ENCODE measurements at places on chromosomes 11 and 22.

- no peaks in the 10 kb centered on the region for H3K27me3 ChIP-seq
- DNase-seq = no peak
- H3K36me3 ChIP-seq = peaks cover 68% of the 10 kb centered on the region
- no peak overlapping the region for H3K27ac ChIP-seq
- no peaks in the 10 kb centered on the region for H3K4me1 ChIP-seq
- no peak overlapping the region for H3K4me3 ChIP-seq
Measured at GRCh38 chr22:29674121-29674520, 45.7 kb upstream of the CABP7 start.

- H3K4me3 ChIP-seq = no peak overlapping the region
- DNase-seq = no peak
- no peak overlapping the region for H3K27ac ChIP-seq
- no peaks in the 10 kb centered on the region for H3K4me1 ChIP-seq
- no peaks in the 10 kb centered on the region for H3K27me3 ChIP-seq
Measured at GRCh38 chr11:14179116-14179820, 179.7 kb downstream of the RRAS2 start.

DNA sequence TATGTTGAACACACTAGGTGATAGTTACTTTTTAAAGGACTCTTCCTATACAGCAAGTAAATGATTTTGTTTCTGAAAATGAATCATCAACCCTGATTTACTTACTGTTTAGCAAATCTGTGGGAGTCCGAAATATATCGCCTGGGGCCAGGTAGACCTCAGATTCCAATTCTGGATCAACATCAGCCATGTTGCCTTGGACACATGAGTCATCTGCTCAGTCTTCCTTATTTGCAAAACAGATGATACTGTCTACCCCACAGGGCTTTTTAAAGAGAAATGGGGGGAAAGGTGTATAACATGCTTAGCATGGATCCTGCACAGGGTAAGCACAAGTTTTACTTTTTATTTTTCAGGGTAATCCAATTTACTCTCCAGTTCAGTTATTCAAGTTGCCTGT lies 324.2 kb downstream of the TENM4 start:
- H3K4me1 ChIP-seq = no peaks in the 10 kb centered on the region
- no peaks in the 10 kb centered on the region for H3K36me3 ChIP-seq
- H3K4me3 ChIP-seq = no peak overlapping the region
- no peak overlapping the region for H3K27ac ChIP-seq

GRCh38 chr11:64472593-64473455 lies 113.9 kb downstream of the RPS6KA4 start:
- no peak for DNase-seq
- no peak overlapping the region for H3K27ac ChIP-seq
- H3K4me3 ChIP-seq = no peak overlapping the region
- H3K27me3 ChIP-seq = no peaks in the 10 kb centered on the region
- H3K4me1 ChIP-seq = peaks cover 14% of the 10 kb centered on the region

GRCh38 chr11:2558861-2559526 lies 114.2 kb downstream of the KCNQ1 start:
- no peaks in the 10 kb centered on the region for H3K27me3 ChIP-seq
- DNase-seq = no peak
- no peak overlapping the region for H3K27ac ChIP-seq
- no peaks in the 10 kb centered on the region for H3K4me1 ChIP-seq
- no peaks in the 10 kb centered on the region for H3K36me3 ChIP-seq
- H3K4me3 ChIP-seq = no peak overlapping the region

DNA sequence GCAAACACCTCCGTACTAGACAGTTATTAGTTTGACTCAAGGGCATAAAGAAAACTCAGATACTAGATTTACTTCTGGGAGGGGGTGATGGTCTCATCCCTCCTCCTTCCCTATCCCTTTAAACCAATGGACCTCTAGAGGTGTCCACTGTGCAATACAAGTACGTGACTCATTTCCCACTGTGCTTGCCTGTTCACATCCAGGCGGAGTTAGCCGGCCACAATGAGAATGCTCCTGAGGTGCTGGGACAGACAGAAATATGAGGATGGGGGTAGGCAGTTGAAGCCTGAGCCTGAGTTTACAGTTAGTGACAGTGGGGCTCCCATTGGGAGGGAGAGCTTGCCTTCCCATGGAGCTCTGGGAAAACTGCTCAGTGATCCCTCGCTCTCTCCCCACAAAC lies 8.4 kb upstream of the PMM1 start:
- H3K27me3 ChIP-seq = no peaks in the 10 kb centered on the region
- no peak for DNase-seq
- H3K27ac ChIP-seq = no peak overlapping the region
- H3K36me3 ChIP-seq = peaks cover 23% of the 10 kb centered on the region
- no peaks in the 10 kb centered on the region for H3K4me1 ChIP-seq

DNA sequence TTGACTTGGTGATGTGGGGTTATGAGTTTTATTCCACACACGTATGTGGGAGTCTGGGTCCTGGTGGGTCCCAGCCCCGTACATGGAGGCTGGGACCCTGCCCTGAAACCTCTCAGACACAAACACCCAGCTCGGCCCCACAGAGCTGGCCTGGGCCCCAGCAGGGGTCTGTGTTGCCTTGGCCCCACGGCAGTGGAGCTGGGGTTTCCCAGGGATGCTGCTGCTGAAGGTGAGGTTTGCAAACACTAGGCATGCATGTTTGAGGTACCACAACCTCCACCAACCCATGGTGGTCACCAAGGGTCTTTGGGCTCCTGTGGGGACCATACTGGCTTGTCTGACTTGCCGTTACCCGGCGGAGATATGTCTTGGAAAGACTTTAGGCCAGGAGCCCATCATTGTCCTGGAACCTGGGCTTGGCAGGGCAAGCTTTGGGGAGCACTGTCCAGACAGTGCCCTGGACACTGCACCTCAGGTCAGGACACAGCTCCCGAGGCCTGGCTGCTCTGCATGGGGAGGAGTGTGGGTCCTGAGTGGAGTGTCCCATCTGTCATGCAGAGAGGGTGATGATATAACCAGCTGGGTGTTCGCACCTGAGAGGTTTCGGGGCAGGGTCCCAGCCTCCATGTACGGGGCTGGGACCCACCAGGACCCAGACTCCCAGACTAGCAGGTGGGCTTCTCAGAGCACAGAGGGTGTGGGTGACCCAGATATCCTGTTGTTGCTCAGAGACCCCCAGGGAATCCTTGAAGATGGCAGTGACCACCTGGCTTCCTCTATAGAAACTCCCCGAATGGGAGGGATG lies 63.3 kb downstream of the KCNQ1 start:
- no peaks in the 10 kb centered on the region for H3K36me3 ChIP-seq
- H3K4me1 ChIP-seq = no peaks in the 10 kb centered on the region
- H3K27ac ChIP-seq = no peak overlapping the region
- H3K27me3 ChIP-seq = no peaks in the 10 kb centered on the region
- H3K4me3 ChIP-seq = no peak overlapping the region

GRCh38 chr11:130787973-130788570 lies 128.2 kb downstream of the SNX19 start:
- H3K4me3 ChIP-seq = no peak overlapping the region
- H3K27ac ChIP-seq = no peak overlapping the region
- DNase-seq = no peak
- no peaks in the 10 kb centered on the region for H3K36me3 ChIP-seq
- no peaks in the 10 kb centered on the region for H3K27me3 ChIP-seq

DNA sequence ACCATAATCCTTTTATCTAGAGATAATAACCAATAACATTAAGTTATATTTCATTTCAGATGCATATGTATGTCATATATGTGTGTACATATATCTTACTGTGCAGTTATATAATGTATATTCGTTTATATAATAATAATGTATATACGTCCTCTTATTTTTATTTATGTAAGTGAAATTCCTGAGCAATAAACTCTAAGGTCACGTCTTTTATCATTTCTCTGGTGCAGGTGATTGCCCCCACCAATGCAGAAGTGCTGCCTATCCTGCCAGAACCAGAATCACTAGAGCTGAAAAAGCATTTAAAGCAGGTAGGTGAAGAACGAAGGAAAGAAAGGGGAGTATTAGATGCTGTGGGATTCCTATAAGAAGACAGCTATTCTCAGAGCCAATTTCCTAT lies 8.8 kb downstream of the MADD start:
- peaks cover 81% of the 10 kb centered on the region for H3K36me3 ChIP-seq
- no peak overlapping the region for H3K4me3 ChIP-seq
- no peaks in the 10 kb centered on the region for H3K27me3 ChIP-seq
- H3K27ac ChIP-seq = no peak overlapping the region

DNA sequence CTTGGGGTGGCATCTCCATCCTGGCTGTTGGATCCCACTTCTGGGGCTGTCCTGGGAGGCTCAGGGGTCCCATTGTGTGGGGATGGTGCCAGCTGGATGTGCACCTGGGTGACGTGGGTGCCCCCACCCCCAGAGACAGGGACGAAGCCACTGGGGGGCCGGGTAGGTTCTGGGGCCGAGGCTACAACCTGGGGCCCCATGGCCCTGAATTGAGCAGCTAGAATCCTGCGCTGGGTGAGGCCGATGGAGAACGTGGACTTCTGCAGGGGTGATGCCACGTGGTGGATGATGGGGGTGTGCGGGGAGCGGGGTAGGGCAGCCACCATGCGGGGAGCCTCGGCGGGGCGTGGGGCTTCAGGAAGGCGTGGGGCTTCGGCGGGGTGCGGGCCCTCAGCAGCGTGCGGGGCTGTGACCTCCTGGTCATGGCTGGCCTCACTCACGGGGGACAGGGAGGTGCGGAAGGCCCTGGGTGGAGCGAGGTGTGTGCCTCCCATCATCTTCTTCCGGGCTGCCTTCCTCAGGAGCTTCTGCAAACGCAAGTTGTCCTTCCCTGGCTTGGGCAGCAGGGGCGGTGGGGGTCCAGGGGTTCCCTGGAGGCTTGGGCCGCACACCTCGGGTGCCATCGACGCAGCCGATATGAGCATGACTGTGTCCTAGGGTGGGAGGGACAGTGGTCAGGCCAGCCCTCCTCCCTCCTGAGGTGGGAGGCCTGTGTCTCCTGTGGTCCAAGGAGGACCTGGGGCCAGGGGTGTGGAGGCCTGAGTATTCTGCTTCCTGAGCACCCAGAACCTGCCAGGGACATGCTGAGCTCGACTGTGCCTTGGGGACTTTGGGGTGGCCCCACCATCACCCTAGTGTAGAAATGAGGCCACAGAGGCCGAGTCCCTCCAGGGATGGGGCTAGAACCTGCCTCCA lies 1.5 kb downstream of the PRR33 start:
- H3K27ac ChIP-seq = no peak overlapping the region
- no peak for DNase-seq
- peaks cover 41% of the 10 kb centered on the region for H3K4me1 ChIP-seq
- peak overlapping the region; percentile 48 for H3K4me3 ChIP-seq

DNA sequence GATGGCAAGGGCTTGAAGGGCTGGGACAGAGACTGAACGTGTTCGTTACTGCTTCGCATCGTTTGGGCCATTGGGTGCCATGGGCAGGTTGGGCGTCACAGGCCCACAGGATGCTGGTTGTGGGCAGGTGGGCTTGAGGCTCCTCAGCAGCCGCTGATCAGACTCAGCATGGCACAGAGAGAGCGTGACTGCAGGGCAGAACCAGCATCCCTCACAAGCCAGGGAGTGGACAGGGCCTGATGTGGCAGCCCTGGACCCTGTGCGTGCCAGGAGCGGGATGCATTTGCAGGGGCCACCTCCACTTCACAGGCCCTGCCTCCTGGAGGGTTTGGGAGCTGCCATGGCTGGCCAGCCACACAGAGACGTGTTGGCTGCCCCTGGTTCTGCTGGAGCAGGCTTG lies 1228.3 kb downstream of the BRD1 start:
- H3K27ac ChIP-seq = no peak overlapping the region
- no peak overlapping the region for H3K4me3 ChIP-seq
- no peaks in the 10 kb centered on the region for H3K36me3 ChIP-seq

DNA sequence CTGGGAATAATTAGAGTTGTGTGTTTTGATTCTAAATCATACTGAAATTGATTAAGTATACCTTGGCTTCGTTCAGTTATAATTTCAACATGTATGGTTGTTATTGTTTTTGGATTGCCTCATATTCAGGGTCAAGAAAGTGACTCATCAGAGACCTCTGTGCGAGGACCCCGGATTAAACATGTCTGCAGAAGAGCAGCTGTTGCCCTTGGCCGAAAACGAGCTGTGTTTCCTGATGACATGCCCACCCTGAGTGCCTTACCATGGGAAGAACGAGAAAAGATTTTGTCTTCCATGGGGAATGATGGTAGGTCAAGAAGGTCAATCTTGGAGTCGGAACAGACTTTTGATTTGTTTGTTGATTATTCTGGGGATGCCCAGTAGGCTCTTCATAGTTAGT lies 40.4 kb downstream of the KMT2A start:
- no peak overlapping the region for H3K4me3 ChIP-seq
- no peak overlapping the region for H3K27ac ChIP-seq
- DNase-seq = no peak
- H3K4me1 ChIP-seq = no peaks in the 10 kb centered on the region

- H3K27me3 ChIP-seq = no peaks in the 10 kb centered on the region
- no peaks in the 10 kb centered on the region for H3K4me1 ChIP-seq
- no peaks in the 10 kb centered on the region for H3K36me3 ChIP-seq
- no peak overlapping the region for H3K4me3 ChIP-seq
Measured at GRCh38 chr11:37858398-37858797, 1260.4 kb upstream of the RAG2 start.

DNA sequence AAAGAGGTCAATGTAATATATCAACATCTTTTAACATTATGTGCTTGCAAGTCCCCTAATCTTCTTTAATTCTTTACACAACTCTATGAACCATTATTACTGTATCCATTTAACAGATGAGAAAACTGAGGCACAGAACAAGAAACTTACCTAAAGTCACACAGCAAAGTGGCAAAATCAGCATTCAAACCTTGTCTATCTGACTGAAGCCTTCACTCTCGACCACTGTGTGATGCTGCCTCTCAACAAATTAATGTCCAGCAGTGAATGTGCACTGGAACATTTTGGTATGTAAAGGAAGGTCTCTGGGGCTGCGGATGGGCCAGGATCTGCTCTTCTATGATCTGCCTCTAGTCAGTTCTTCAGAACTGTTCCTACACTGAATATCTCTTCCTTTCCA lies 42.1 kb downstream of the PRCP start:
- no peaks in the 10 kb centered on the region for H3K36me3 ChIP-seq
- H3K27me3 ChIP-seq = no peaks in the 10 kb centered on the region
- no peaks in the 10 kb centered on the region for H3K4me1 ChIP-seq

DNA sequence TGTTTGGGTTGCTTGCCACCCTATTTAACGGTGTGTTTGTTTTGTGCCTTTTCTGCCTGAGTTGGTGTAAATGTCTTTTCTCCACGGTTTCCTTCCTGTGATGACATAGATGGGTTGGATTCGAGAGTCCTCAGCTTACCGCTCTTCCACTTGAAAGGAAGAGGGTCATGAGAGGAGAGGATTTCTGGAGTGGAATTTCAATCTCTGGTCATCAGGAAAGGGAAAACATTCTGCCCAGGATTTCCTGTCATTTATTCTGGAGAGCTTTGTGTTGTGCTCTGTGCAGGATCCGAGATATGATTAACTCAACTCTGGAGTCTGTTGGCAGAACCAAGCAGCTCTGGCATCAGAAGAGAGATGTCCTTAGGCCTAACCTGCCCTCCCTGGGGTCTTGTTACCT lies 605.2 kb downstream of the NTM start:
- H3K36me3 ChIP-seq = no peaks in the 10 kb centered on the region
- DNase-seq = no peak
- no peak overlapping the region for H3K4me3 ChIP-seq
- no peaks in the 10 kb centered on the region for H3K27me3 ChIP-seq

All from thymus (tissue), 14 donors.